ENCODE measurements at places on chromosomes 2 and 18.

DNA sequence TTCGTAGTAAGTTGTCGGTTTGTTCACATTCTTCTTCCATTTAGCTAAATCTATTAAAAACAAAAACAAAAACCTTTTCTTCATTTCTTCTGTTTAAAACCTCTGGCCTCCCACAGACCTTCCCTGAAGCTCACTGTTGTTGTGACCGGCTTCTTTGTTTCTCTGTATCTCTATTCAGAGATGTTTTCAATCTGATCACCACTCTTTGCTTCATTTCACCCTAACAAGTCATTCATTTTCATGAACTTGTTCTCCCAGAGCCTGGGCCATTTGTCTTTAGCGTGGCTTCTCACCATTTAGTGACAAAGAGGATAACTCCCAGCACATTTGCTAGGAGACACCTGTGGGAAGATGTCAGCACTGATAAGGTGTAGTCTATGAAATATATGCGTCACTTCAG, 794.2 kb downstream of the ERBB4 start:
- DNase-seq = no peak

- peak; percentile 34 for DNase-seq
Measured at GRCh38 chr2:121476684-121477083, 54.0 kb upstream of the RNU4ATAC start.

DNA sequence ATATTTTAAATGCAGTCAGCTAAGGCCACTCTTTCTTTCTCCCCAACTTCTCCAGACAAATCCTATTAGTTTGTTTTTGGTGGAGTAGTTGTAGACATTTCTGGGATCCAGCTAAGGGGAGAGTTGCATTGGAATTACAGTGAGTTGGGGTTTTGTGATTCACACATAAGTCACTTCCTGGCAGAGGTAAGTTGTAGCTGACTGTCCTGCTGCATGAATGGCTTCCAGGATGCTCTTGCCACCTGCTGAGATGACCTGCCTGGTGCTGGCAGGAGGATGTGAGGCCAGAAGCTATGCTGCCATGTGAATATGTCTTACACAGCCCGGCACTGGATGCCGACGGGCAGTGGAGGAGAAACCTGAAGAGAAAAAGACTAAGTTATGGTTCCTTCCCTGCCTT, 243.7 kb downstream of the TDRD15 start:
- DNase-seq = no peak

DNA sequence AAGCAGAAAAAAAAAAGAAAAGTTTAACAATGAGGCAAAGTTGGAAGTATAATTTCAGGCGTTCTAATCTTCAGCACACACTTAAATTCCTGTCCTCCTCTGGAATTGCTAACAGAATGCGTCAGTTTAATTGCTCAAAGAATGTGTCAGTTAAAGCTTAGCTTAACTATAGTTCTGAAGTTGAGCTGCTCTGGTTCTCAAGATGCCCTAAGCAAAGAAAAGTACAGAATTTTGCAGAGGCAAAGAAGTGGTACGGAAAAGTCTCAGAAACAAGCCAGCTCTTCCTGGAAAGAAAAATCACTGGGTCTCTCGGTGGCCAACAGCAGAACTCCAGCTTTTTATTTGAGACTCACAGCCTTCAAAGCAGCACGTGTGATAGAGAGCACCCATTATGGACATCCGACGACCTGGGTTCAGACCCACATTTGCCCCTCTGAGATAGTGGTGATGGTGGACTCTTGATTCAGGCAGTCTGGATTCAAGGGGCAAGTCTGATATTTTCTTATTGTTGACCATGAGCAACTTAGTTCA, 22.2 kb upstream of the MYO3B start:
- DNase-seq = peak; percentile 21

DNA sequence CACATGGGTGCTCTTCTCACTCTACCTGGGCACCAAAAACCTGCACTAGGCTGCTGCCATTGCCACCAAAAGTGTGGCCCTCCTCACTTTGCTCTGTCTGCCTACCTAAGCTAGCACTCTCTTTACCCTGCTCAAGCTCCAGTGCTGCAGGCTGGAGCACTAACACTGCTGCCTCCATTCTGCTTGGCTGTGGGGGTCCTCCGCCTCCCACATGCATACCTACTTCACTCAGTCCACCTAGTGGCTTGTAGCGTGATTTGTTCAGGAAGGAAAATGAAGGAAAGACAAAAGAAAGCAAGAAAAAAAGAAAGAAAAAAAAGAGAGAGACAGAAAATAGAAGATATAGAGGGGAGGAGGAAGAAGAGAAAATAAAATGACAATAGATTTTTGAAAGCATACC, 1339.4 kb upstream of the CHAC2 start:
- no peak for DNase-seq

GRCh38 chr2:237763812-237764211, 34.8 kb upstream of the RBM44 start:
- DNase-seq = no peak

DNA sequence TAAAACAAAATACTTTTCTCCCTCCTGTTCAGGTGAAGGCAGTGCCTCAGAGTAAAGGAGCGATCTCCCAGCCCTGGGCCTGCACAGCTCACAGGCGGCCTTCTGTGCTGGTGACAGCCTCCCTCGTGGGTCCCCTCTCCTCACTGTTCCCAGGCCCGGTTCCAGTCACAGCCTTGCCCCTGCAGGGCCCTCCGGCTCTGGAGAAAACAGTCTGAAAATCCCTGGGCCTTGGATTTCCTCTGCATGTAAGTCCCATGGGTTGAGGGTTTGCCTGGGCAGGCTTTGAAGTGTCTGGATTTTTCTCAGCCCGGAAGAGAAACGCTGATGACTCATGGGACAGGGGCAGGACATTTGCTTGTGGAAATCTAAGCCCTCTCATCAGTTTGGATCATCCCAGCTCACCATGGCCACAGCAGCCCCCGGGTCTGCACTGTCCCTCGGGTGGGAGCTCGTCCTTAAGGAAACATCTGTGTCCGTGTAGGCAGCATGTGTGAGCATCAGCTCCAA, 186.1 kb upstream of the RAB12 start:
- no peak for DNase-seq

DNA sequence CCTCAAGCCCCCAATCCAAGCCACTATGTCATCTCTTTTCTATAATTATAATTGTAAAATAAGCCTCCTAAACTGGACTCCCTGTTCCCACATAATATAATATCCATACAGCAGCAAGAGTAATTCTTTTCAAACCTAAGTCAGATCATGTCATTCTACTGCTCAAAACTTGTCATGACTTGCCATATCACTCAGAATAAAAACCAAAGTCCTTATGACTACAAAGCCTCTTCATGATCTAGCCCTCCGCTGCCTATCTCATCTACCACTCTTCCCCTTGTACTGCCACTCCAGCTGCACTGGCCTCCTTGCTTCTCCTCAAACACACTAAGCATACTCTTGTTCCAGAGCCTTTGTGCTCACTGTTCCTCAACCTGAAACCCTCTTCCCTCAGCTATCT, 69.9 kb downstream of the MEMO1 start:
- DNase-seq = peak; percentile 44

- DNase-seq = peak; percentile 84
Measured at GRCh38 chr2:152573168-152573567, 144.1 kb downstream of the PRPF40A start.
